Stimulated activated CD4-positive, alpha-beta T cell treated with anti-CD3 and anti-CD28 coated beads, TNF-alpha, amount 100 ng/mL, for 48 hours (primary cell): ENCODE measurements at places on chromosomes 13 and 19.

GRCh38 chr13:45016792-45017425 lies 27.6 kb downstream of the GPALPP1 start:
- no peak for DNase-seq

DNA sequence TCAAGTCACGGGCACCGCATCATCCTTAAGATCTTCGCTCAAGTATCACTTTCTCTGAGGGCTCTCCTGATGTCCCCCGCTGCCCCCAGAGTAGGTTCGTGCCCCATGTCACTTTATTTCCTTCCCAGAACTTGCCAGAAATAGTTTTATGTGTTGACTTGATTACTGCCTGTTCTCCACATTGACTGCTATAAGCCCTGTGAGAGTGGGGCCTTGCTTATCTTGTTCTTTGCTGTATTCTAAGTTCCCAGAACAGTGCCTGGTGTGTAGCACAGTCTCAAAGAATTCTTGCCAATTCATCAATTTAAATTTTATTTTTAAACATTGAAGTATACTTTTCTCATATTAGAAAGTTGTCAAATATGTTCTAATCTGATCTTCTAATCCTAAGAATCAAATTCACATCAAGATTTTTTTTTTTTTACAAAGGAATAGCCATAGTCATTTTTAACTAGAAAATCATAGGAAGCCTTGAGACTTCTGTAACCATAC lies 32.1 kb upstream of the GPR183 start:
- no peak for DNase-seq

GRCh38 chr19:28465371-28466086 lies 747.4 kb downstream of the UQCRFS1 start:
- no peak for DNase-seq

GRCh38 chr13:31160857-31161556 lies 697 bp downstream of the HSPH1 start:
- DNase-seq = peak; percentile 53

GRCh38 chr13:20356444-20356843 lies 124.3 kb upstream of the GJB6 start:
- no peak for DNase-seq

DNA sequence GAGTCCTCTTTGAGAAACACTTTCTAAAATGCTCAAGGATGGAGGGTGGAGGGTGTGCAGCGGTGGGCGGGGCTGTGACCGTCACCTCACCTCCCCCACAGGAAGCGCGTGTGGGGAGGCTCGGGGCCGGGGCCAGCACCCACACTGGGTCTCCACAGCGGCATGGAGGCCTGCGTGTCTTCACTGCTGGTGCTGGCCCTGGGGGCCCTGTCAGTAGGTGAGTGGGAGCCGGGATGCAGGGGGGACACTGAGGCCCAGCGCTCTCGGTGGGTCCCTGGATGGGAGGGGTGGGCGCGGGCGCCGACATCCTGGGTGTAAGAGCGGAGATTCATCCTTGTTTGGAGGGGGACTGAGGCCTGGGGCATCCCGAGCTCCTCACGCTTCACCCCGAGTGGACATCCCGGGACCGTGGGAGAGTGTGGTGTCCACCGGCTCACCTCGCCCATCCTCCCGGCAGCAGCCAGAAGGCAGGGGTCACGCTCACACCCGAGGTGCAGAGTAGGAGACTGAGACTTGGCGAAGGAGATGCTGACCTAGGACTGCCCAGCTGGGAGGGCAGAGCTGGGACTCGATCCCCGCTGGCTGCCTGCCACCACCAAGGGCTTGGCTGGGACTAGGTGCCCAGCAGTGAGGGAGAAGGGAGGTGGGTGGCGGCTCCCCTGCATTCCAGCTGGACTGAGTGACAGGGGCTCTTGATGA lies at the start of gene GZMM:
Gene GZMM, plus strand, starts transcription at position 144 of the 699 bp plus-strand sequence. Its CDS starts 19 bp downstream, at position 163.
- peak; percentile 48 for DNase-seq

- DNase-seq = no peak
These were observed 58.7 kb upstream of the F7 start for GRCh38 chr13:113046883-113047244.

DNA sequence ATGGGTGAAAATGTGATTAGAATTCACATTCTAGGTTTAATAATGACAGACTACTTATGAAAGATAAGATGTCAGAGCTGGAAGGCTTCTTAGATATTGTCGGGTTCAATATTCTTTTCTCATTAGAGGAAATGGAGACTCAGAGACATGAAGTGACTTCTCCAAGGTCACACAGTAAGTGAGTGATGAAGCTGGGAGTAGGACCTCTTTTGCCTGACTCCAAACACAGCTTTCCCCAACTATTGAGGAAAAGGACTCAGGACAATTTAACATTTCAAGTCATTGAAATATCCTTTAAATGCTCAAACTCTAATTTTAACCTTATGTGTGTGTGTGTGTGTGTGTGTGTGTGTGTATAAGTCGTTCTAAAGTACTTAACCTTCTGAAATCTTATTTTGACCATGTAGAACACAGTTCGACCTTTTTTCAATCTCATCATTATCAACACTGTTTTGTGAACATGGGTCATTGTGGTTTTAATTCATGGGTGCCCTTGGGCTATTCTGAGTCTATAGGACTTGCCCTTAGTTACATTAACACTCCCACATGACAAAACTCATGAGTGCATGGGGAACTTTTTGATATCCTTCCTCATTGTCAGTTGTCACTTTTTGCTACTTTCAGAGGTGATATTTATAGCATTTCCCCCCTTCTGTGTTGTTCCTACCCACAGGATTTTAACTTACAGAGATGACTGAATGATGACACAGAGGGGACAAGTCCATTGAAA lies 53.0 kb downstream of the LRCH1 start:
- no peak for DNase-seq

DNA sequence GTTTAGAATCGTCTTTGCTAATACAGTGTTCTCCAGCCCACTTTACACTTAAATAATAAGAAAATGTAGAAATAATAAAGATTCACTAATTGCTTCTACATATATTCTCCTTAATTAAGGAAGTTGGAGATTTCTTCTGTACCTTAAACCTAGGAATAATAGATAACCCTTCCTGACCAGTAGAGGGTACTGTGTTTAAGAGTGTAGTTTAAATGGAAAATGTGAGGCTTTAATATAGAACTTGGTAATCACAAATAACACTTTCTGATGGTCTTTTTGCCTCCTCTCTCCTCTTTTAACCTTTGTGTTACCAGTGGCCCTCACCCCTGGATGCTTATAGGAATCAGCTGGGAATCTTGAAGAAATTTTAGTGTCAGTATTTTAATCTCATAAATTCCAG lies 20.7 kb downstream of the POMP start:
- no peak for DNase-seq

DNA sequence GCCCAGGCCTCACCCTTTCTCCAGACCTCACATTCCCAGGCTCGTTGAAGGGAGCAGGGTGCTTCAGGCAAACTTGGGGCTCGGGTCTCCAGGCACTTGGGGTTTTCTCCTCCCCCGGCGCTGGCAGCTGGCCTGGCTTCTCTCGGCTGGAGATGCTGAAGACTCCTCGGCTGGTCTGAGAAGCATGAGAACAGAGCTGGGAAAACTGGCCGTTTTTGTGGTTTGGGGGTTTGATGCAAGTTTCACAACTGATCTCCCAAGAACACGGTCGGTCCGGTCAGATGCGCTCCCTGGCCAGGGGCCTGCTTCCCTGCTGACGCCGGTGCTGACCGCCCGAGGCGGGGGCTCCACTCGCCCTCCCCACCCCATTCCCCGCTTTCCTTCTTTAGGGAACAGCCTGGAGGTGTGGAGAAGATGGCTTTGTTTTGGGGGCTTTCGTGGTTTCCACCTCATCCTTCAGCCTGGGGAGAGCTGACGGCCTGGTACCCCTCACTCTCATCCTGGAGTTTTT lies 35.3 kb downstream of the CEBPA start:
- DNase-seq = no peak

- DNase-seq = no peak
These were observed 12.3 kb downstream of the ATP1A3 start for GRCh38 chr19:41981724-41982123.

GRCh38 chr19:17156947-17157302 lies 58.2 kb upstream of the USE1 start:
- DNase-seq = no peak

DNA sequence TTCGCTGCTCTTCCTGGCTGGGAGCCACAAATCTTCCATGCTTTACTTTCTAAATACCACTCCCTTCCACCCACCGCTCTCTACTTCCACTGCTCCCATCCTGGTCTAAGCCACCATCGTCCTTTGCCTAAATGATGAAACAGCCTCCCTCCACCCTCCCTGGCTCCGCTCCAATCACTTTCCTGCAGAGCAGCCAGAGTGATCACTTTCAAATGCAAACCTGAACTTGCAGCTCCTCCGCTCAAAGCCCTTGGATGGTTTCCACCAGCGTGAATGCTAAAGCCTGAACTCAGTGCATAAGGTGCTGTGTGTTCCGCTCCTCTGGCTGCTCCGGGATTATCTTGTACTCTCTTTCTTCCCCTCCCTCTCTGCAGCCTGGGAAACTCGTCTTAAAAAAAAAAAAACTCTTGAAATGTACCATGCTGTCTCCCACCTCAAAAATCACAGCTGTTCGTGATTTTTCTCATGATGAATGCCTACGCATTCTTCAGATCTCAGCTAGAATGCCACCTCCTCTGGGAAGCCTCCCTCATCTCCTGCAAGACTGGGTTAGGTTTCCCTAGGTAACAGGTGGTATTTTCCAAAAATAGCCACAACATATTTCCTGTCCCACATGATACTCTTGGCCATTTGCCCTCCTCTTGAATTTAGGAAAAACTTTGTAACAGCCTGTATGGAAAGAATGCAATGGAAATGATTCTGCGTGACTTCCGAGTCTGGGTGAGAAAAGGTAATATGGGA lies 3.7 kb upstream of the SIN3B start:
- no peak for DNase-seq

DNA sequence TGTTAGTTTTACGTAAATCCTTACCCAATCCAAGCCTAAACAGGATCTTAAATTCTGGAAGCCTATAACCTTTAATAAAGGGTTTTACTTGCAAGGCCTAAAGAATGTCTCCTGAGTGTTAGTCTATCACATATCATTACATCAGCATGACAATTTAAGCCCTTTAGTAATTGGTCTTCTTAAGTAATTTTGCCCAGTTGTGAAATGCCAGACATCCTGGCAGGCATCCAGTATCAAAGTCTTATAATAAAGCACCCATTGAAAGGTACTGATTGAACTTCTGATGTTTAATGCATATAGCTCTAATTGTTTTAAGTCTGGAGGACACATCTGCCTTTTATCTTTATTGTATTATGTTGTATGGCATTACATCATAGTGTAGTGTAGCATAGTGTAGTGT lies 1078.9 kb downstream of the SLITRK1 start:
- DNase-seq = no peak

GRCh38 chr13:65789815-65790214 lies 1440.3 kb downstream of the PCDH9 start:
- no peak for DNase-seq

GRCh38 chr13:92175330-92175729 lies 776.9 kb downstream of the GPC5 start:
- DNase-seq = no peak

DNA sequence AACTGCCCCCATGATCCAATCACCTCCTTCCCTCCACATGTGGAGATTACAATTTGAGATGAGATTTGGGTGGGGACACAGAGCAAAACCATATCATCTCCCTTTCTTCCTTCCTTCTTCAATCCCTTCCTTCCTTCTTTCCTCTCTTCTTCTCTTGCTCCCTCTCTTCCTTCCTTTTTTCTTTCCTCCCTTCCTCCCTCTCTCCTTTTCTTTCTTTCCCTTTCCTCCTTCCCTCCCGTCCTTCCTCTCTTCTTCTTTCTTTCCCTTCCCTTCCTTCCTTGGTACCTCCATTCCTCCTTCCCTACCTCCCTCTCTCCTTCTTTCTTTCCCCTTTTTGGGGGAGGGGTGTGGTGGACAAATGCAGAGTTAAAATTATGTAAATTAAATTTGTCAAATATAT lies 145.1 kb downstream of the TSHZ3 start:
- DNase-seq = no peak

DNA sequence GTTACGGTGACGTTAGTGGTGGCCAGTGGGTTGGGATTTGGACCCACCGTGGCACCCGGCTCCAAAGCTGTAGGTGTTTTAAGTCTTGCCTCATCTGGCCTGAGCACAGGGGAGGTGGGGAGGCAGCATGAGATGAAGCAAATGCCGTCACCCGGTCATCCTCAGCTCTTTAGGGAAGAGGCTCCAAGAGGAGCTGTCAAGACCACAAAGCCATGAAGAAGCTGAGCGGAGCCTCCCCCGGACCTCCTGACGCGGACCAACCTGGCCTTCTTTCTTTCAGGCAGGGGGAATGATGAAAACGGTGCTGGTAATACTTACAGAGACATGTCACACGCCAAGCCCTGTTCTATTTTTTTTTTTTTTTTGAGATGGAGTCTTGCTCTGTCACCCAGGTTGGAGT lies 7.4 kb downstream of the ACTMAP start:
- DNase-seq = no peak

- peak; percentile 33 for DNase-seq
These were observed 7.8 kb upstream of the SELENOV start for GRCh38 chr19:39506944-39507714.

DNA sequence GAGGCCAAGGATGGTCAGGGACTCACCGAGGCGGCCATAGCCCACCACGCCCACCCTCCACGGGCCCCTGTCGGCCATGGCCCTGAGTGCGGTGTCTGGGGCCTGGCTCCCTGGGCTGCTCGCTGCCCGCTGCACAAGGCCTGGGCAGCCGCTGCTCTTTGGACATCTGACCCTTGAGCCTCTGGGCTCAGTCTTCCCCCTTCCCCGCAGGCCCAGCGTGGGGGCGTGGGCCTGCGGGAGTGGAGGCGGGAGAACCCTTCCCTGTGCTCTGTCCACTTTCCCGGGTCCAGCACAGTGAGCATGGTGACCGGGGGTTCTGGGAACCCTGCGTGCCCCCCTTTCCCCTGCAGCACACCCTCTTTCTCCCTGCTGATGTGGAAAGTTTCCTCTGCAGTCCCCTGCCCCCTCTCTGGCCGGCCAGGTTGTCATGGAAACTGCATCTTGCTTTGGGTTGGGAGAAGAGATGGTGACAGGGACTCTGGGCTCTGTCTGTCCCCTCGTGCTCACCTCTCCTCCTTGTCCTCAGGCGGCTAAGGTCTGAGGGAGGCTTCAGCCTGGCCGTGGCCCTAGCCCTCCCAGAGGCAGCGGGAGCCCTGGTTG lies at the start of gene ASPDH:
Gene ASPDH, minus strand, starts transcription at position 168 of the 600 bp plus-strand sequence. Its CDS starts 90 bp downstream, at position 78.
- DNase-seq = no peak

GRCh38 chr13:96948127-96948526 lies 46.1 kb downstream of the OXGR1 start:
- DNase-seq = no peak

- DNase-seq = no peak
These were observed 174.1 kb downstream of the RGCC start for GRCh38 chr13:41631296-41631965.

DNA sequence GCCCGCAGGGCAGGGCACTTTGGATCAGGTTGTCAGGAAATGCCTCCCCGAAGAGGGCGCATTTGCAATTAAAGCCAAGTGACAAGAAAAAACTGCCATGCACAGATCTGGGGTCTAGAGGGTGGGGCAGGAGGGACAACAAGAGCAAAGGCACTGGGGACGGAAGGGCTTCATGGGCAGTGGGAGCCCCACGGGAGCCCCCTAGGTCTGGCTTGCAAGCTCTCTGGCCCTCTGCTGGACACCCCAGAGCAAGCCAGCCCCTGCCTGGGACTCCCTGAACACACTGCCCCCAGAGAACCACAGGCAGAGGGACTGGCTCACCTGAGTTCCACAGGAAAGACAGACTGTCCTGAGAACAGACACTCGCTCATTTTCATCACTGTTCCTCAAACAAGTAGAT lies 30.2 kb upstream of the C19orf12 start:
- DNase-seq = no peak

GRCh38 chr19:14315433-14315832 lies 65.8 kb upstream of the ADGRE5 start:
- DNase-seq = no peak

- no peak for DNase-seq
These were observed 20.7 kb upstream of the TINCR start for GRCh38 chr19:5588441-5588840.

- no peak for DNase-seq
These were observed 816 bp downstream of the SPRED3 start for GRCh38 chr19:38389101-38389925.
